ENCODE measurements at places on chromosomes 3 and 15.

DNA sequence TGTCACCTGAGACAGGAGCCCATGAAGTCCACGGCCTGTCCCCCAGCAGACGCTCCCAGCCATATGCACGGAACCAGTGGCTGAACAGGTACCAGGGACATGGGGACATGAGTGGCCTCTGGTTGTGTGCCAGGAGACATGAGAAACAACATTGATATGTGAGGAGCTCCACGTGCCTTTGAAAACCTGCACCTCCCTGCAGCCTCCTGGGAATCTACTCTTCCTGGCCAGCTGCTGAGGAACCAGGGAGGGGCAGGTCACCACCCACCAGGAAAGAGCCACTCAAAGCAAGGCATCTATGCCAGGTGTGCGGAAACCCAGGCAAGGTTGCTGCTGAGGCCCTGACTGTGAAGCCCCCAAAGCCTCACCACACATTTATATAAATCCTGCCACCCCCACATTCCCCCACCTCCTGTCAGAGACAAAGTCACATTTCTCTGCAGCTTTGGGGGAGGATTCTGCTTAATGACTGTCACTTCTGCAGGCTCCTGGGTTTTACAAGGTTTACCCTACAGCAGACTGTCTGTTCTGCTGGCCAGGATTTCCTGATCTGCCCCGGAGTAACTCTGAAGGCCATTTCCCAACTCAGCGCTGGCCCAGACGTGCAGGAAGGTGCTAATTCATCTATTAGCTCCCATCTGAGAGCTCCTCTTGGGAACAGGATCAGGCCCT lies 110.8 kb downstream of the ADCY5 start:
- no peak for DNase-seq

- no peak for DNase-seq
Measured at GRCh38 chr3:8776406-8776805, 7.0 kb upstream of the OXTR start.

GRCh38 chr15:86573476-86573875 lies 493.8 kb downstream of the AGBL1 start:
- no peak for DNase-seq

DNA sequence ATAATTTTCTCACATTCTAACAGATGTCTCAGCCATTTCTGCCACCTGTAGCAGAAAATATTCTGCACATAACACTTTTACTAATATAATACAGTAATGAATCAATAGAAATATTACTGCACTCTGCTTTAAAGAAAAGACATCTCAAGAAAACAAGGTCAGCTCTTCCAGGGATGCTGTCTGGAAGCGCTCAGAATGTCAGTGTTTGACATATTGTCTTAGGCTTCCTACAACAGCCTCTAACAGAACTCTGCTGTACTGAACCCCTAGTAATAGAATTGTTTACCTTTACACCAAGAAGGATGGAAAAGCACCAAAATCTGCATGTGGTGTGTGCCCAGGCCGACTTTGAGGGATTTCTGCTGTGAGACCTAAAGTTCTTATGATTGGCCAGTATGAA lies 61.9 kb upstream of the FSTL1 start:
- DNase-seq, result no peak

DNA sequence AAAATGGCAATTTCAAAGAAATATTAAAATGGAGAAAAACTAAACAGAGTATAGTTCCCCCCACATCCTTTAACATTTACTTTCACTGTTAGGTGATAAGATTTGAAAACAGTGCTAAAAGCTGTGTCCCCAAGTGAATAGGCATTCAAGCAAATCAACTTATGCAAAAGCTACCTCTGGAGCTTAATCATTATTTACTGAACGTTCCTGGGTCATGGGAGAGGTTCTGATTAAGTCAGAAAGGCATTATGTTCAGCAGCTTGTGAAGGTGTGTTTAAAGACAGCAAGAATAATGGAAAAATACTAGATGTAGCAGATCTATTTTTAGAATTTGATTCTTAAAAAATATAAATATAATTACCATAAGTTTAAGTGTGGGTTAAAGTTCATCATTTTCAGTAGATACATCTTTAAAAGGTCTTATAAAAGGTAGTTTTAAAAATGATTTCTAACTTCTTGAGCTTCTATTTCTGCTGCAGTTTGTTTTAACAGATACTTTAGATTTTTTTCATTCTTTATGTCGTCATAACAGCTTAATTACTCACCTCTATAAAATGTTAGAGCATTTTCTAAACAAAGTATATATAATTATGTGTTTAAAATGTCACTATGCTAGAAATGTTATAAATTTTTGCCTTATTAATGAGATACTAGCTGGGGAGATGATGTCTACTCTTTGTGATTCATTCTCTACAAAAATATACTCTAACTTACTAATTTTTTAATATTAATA lies 127.9 kb downstream of the MITF start:
- DNase-seq, result no peak
